ENCODE measurements at places on chromosomes 12 and 14.

DNA sequence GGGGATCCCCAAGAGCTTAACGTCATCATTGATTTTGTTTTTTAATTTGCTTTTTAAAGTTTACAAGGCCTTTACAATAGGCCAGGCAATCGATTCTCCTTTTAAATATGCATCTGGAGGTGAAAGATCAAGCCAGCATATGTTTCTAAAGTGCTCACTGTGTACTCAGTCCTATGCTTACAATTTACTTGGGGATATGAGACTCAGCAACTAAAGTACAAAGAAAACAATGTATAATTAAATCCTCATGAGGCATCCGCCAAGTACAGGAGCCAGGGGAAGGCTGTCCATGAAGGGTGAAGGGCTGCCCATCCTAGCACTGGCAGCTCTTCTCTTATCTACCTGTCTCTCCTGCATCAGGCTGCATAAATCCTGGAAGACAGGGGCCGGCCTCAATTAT, 11.8 kb downstream of the CCDC92 start:
- no peak for DNase-seq

- no peak for DNase-seq
These were observed 38.8 kb downstream of the CCNK start for GRCh38 chr14:99519931-99520421.

DNA sequence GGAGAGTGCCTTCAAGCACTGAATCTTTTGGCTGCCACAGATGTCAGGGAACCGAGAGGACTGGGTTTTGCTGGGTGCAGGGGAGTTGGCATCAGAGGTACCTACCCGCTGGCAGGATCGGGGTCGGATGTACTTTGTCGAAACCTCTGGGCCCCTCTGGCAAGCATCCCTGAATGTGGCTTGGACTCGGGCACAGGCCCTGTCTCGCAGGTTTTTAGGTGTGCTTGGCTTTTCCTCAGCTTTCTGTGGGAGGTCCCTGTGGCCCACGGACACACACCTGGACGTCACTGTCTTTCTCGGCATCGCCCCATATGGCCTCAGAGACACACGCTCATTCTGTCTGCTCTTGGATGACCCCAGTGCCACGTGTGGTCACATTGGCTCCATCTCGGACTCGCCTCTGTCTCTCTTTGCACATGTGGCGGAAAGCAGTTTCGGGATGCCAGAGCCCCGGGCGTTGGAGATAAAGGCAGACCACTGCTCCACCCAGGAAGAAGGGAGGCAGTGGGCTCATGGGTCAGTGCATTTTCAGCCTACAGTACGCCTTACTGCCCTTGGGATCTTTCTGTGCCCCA, 769.6 kb upstream of the ALG10B start:
- DNase-seq: no peak

GRCh38 chr12:2267703-2268470, 215.1 kb downstream of the CACNA1C start:
- no peak for DNase-seq

GRCh38 chr14:35879654-35880249, 53.6 kb downstream of the BRMS1L start:
- no peak for DNase-seq
